Bronchus fibroblast of lung (primary cell): ENCODE measurements at places on chromosomes 1 and 21. TPM values are rescaled to one million over a fixed set of nuclear protein-coding genes. Genes with fewer than 3 reads are reported as not detected.

Gene CSF1
- total RNA-seq: 20.5 and 22.4 TPM in 2 replicates

Gene ROR1
- 9.5 and 12.1 TPM in 2 replicates for total RNA-seq

Gene IGSF9
- under 0.01 and 0.17 TPM in 2 replicates for total RNA-seq

Gene KIAA1614
- total RNA-seq: 5.7 and 9.2 TPM in 2 replicates

Gene NIBAN1
- total RNA-seq: 23.6 and 26.2 TPM in 2 replicates
